Naive thymus-derived CD8-positive, alpha-beta T cell (primary cell): ENCODE measurements at places on chromosomes 5 and 9. TPM values are rescaled to one million over a fixed set of nuclear protein-coding genes. Genes with fewer than 3 reads are reported as not detected.

CDX1 gene
- total RNA-seq = not detected

BTNL3 gene
- not detected for total RNA-seq

RAB24 gene
- total RNA-seq = 23.3 TPM

SPINK4 gene
- total RNA-seq = not detected

LRRC14B gene
- total RNA-seq = not detected

CDH10 gene
- not detected for total RNA-seq

ABO gene
- not detected for total RNA-seq

NSG2 gene
- total RNA-seq = not detected

GRCh38 chr5:20959347-20959746 is 971.3 kb upstream of the CDH18 start:
- DNase-seq = no peak
- H3K4me3 ChIP-seq = no peak overlapping the region
- no peak overlapping the region for H3K27ac ChIP-seq
- H3K36me3 ChIP-seq = no peaks in the 10 kb centered on the region
- H3K4me1 ChIP-seq = no peaks in the 10 kb centered on the region
- no peaks in the 10 kb centered on the region for H3K27me3 ChIP-seq

DNA sequence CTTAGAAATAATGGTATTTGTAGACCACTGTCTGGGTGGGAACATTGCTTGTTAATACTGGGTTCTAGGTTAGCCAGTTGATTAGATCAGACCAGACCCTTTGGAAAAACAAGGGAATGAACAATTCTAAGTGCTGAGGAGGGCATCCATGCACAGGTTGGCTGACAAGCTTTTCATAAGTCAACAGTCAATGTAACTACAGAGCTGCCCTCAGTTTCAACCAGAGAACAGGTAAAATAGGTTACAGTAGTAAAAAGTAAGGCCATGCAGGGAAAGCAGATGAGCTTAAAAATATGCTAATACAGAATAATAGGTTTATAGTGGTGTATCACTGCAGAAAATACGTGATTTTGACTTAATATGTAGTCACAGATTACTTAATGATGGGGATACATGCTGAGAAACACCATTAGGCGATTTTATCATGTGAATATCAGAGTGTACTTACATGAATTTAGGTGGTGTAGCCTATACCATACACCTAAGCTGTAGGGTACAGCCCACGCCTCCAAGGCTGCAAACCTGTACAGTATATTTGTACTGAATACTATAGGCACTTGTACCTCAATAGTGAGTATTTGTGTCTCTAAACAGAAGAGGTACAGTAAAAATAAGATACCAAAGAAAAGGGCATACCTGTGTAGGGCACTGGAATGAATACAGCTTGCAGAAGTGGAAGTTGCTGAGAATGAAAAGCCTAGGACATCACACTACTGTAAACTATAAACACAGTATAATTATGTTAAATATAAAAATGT is 6.1 kb upstream of the FGF18 start:
- peaks cover 9% of the 10 kb centered on the region for H3K4me1 ChIP-seq
- no peak overlapping the region for H3K4me3 ChIP-seq
- no peak overlapping the region for H3K27ac ChIP-seq
- no peak for DNase-seq
- H3K27me3 ChIP-seq = no peaks in the 10 kb centered on the region

- no peak overlapping the region for H3K4me3 ChIP-seq
- no peak for DNase-seq
- H3K27me3 ChIP-seq = no peaks in the 10 kb centered on the region
These were observed 179.6 kb upstream of the MPDZ start for GRCh38 chr9:13459071-13459470.

GRCh38 chr9:107292821-107293542 is 9.9 kb downstream of the RAD23B start:
- H3K27me3 ChIP-seq = no peaks in the 10 kb centered on the region
- peaks cover 61% of the 10 kb centered on the region for H3K4me1 ChIP-seq
- no peaks in the 10 kb centered on the region for H3K36me3 ChIP-seq
- H3K4me3 ChIP-seq = no peak overlapping the region

DNA sequence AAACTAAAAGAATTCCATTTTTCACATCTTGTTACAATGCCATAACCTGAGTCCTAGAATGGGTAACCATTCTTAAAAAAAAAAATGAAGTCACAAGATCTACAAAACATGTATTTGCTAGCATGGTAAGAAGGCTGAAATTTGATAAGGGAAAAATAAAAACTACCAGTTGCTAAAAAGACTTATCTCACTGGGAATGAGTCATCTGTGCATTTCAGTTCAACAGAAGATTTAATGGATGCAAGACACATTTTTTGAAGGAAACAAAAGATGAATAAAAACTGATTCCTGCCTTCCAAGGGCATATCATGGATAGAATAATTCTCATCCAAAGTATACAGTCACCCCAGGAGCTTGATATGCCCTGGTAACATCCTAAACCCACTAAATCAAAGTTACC is 47.2 kb downstream of the SGTB start:
- H3K36me3 ChIP-seq = peaks cover 39% of the 10 kb centered on the region
- no peak overlapping the region for H3K4me3 ChIP-seq
- DNase-seq = no peak

- H3K27ac ChIP-seq = no peak overlapping the region
- no peaks in the 10 kb centered on the region for H3K27me3 ChIP-seq
- H3K4me3 ChIP-seq = no peak overlapping the region
- H3K4me1 ChIP-seq = peaks cover 1% of the 10 kb centered on the region
- DNase-seq = no peak
These were observed 92.6 kb downstream of the MARCHF3 start for GRCh38 chr5:126937771-126938170.

- H3K27ac ChIP-seq = no peak overlapping the region
- no peaks in the 10 kb centered on the region for H3K4me1 ChIP-seq
- H3K36me3 ChIP-seq = no peaks in the 10 kb centered on the region
- no peak for DNase-seq
- no peaks in the 10 kb centered on the region for H3K27me3 ChIP-seq
- no peak overlapping the region for H3K4me3 ChIP-seq
These were observed 236.8 kb upstream of the TARS1 start for GRCh38 chr5:33203931-33204330.

GRCh38 chr5:155103146-155103545 is 89.6 kb downstream of the KIF4B start:
- no peaks in the 10 kb centered on the region for H3K36me3 ChIP-seq
- H3K27me3 ChIP-seq = peaks cover 19% of the 10 kb centered on the region
- no peak overlapping the region for H3K27ac ChIP-seq
- H3K4me1 ChIP-seq = no peaks in the 10 kb centered on the region
- H3K4me3 ChIP-seq = no peak overlapping the region
- no peak for DNase-seq

GRCh38 chr9:22215521-22215920 is 206.4 kb upstream of the CDKN2B start:
- DNase-seq = no peak
- H3K36me3 ChIP-seq = no peaks in the 10 kb centered on the region
- H3K27me3 ChIP-seq = no peaks in the 10 kb centered on the region
- no peak overlapping the region for H3K27ac ChIP-seq
- H3K4me3 ChIP-seq = no peak overlapping the region
